ENCODE measurements at places on chromosomes 5 and 9. TPM values are rescaled to one million over a fixed set of nuclear protein-coding genes. Genes with fewer than 3 reads are reported as not detected.

Gene TMOD1
- 2.4 TPM for total RNA-seq

Gene REEP2
- 0.98 TPM for total RNA-seq

Gene PCDHA4
- 1.6 TPM for total RNA-seq

Gene CSF1R
- 29.1 TPM for total RNA-seq

Gene SPINK13
- total RNA-seq: not detected

Gene POU5F2
- 2.0 TPM for total RNA-seq

Gene SLC6A7
- total RNA-seq: not detected

Gene TRIM14
- 42.7 TPM for total RNA-seq

Gene CDK9
- total RNA-seq: 97.9 TPM

Gene SPINK6
- total RNA-seq: not detected

Gene PCDHGA1
- 0.57 TPM for total RNA-seq

Gene CDH18
- total RNA-seq: not detected

Gene LRRC19
- not detected for total RNA-seq

Gene GRM6
- total RNA-seq: not detected

Gene OXCT1
- 17.3 TPM for total RNA-seq

Gene SYNPO
- 10.3 TPM for total RNA-seq

Gene GABRA1
- total RNA-seq: not detected

Gene PGM5
- 51.7 TPM for total RNA-seq

Gene INSL4
- not detected for total RNA-seq

Gene IFNE
- not detected for total RNA-seq

Gene PFN3
- not detected for total RNA-seq

Gene HSDL2
- total RNA-seq: 31.4 TPM

Gene GPRIN1
- total RNA-seq: 1.1 TPM

Gene PLCXD3
- total RNA-seq: 2.1 TPM

Gene IFNK
- not detected for total RNA-seq

Measured in lung (tissue), 17 donors.